ENCODE measurements at places on chromosomes 11 and 22.

- DNase-seq: no peak
These were observed 91.6 kb downstream of the ATXN10 start for GRCh38 chr22:45763236-45763624.

- no peak for DNase-seq
These were observed 91.1 kb downstream of the ATXN10 start for GRCh38 chr22:45762545-45763235.

- DNase-seq: no peak
These were observed 2.0 kb downstream of the CLCF1 start for GRCh38 chr11:67371189-67371910.

- DNase-seq: no peak
These were observed 13.6 kb upstream of the MTNR1B start for GRCh38 chr11:92955860-92956259.

DNA sequence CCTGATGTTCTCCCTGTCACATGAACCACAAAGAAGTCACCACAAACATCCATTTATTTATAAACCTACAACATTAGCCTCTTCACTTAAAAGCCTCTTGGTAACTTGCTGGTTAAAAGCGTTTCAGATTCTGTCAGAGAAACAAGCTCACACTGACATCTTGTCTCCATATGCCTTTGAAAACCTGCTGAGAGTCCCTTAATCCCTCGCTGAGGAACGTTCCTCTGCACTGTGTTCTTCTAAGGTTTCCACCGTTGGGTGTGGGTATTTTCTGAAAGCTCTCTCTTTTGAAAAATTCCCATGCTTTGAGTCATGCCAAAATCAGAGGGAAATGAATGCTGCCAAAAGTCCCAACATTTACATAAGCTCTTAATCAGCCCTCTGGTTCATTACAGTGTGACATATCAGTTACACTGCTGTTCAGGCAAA is 149.8 kb downstream of the CCDC34 start:
- DNase-seq: no peak

GRCh38 chr11:114617157-114618124 is 21.9 kb upstream of the NXPE4 start:
- DNase-seq: no peak

DNA sequence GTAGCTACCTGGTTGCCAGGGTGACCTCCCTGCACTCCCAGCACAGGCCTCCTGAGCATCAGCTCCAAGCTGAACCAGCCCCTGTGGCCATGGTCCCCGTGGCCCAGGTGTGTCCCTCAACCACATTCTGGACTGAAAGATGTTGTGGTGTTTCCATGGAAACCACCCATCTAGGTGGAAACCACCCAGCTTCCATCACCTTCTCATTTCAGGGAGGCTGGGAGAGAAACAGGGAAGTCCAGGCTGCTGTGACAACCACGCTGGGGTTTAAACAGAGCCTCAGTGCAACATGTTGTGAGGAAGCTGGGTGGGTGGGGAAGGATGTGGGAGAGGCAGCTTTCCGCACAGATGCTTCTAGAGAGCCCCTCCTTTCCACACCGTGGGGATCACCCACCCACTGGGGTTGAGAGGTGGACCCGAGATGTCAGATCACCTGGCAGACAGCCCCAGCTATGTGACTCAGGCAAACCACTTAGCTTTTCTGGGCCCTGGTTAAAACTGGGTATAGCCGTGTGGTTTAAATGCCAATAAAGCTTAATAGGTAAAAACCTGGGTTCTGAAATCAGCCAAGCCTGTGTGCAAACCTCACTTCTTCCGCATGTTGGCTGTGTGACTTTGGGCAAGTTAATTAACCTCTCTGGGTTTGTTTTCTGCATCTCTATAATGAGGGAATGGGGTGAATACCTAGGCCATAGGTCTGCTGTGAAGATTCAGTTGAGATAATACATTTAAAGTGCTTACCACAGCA is 46.4 kb downstream of the CD82 start:
- peak; percentile 75 for DNase-seq

- no peak for DNase-seq
These were observed 187.5 kb downstream of the SWAP70 start for GRCh38 chr11:9851366-9851765.

GRCh38 chr22:18057568-18058209 is 20.1 kb upstream of the PEX26 start:
- no peak for DNase-seq

DNA sequence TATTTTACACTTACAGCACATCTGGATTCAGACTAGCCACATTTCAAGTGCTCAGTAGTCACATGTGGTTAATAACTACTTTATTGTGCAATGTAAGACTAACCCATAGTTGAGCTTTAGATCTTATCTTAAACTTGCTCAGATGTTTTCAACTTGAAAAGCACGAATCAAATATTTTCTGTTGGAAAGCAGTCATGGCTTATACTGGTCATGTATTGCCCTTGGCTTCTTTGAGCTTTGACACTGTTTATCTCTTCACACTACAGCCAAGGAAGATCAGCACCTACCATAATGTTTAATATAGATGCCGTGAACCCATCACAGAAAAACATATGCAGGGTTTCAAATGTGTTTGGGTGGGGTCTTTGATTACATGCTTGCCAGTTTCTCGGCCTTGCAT is 4.4 kb downstream of the RBX1 start:
- no peak for DNase-seq

- no peak for DNase-seq
These were observed 425.9 kb downstream of the OPCML start for GRCh38 chr11:133106417-133106816.

GRCh38 chr11:9550191-9550628 is 23.3 kb upstream of the WEE1 start:
- no peak for DNase-seq

- DNase-seq: no peak
These were observed 3.4 kb upstream of the NHERF4 start for GRCh38 chr11:119181677-119182412.
